ENCODE measurements at places on chromosomes 6 and 20. TPM values are rescaled to one million over a fixed set of nuclear protein-coding genes. Genes with fewer than 3 reads are reported as not detected.

The MEI4 gene
- not detected for total RNA-seq

The CST7 gene
- total RNA-seq: 43.1 TPM

GRCh38 chr6:8570256-8570920, 135.0 kb upstream of the SLC35B3 start:
- no peak for DNase-seq
- no peaks in the 10 kb centered on the region for H3K36me3 ChIP-seq
- H3K4me1 ChIP-seq: no peaks in the 10 kb centered on the region
- H3K27me3 ChIP-seq: no peaks in the 10 kb centered on the region
- H3K27ac ChIP-seq: no peak overlapping the region

GRCh38 chr6:140178520-140178919, 804.1 kb upstream of the CITED2 start:
- no peaks in the 10 kb centered on the region for H3K4me1 ChIP-seq
- no peak overlapping the region for H3K27ac ChIP-seq
- H3K27me3 ChIP-seq: no peaks in the 10 kb centered on the region
- H3K36me3 ChIP-seq: no peaks in the 10 kb centered on the region
- no peak overlapping the region for H3K4me3 ChIP-seq
- DNase-seq: no peak

The AKAP12 gene
- total RNA-seq: 0.77 TPM

Data from activated naive CD4-positive, alpha-beta T cell treated with anti-CD3 and anti-CD28 coated beads for 36 hours (primary cell).